ENCODE measurements at places on chromosomes 12 and 14.
A peak's percentile ranks its signal among the peaks of the same experiment; 100 is the strongest.

- no peak for DNase-seq
Measured at GRCh38 chr12:92987846-92988621, 58.9 kb upstream of the EEA1 start.

DNA sequence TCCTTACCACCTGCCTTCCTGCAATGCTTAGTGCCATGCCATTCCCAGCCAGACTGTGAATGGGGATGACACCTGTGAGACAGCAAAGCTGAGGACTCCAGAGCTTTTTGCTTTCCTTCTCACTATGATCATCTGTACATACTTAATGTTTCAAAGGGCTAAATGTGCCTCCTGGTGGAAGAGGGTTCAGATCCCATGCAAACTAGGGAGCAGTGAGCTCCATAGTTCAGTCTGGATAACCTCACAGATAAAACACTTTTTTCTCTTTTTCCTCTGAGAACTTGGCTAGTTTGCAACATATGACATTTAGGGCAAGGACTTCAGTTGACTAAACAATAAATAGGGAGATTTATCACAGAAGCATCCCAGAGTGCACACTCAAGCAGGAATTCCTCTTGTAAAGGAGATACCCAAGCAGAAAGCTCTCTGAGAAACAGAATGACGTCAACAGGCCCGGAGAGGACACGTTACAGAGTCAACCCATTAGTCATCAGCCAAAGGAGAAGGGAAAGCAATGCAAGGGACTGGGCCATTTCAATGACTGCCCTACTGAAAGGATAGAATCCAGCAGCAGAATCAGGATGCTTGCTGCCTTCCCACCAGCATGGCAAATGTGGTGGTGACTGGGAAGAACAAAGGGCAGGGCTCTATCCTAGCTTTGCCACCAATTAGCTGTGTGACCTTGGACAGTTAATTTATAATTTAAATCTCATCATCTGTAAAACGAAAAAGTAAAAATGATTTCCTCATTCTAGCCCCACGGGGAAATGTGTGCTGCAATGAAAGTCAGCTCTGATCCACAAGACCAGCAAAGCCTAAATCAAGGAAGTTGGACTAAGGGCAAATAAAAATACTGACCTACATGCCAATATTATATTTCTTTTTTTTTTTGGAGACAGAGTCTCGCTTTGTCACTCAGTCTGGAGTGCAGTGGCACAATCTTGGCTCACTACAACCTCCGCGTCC, 80.8 kb upstream of the ACTN1 start:
- DNase-seq: no peak

GRCh38 chr14:89912667-89913211, 41.8 kb downstream of the EFCAB11 start:
- DNase-seq: peak; percentile 67

GRCh38 chr12:58386136-58386535, 444.8 kb downstream of the ATP23 start:
- no peak for DNase-seq

GRCh38 chr14:75426332-75427125, 1.3 kb upstream of the JDP2 start:
- no peak for DNase-seq

- no peak for DNase-seq
Measured at GRCh38 chr12:85152311-85152729, 116.2 kb downstream of the LRRIQ1 start.

DNA sequence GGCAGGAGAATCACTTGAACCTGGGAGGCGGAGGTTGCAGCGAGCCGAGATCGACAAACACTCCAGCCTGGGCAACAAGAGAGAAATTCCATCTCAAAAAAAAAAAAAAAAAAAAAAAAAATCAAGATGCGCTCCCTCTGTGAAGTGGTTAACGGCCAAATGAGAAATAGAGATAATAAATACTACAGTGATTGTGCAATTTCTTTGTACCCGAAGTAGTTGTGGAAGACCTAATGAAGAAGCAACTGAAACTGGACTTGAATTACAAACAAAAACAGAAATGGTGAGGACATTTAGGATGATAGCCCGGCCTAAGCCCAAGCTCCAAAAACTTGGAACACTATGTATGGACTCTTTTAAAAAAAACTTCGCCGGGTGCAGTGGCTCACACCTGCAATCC, 44.2 kb upstream of the CDK17 start:
- no peak for DNase-seq

- DNase-seq: peak; percentile 66
Measured at GRCh38 chr14:21518725-21519124, 7.4 kb downstream of the SALL2 start.

GRCh38 chr12:120007272-120007671, 18.2 kb downstream of the BICDL1 start:
- no peak for DNase-seq
